ENCODE measurements at places on chromosomes 7 and 10. TPM values are rescaled to one million over a fixed set of nuclear protein-coding genes. Genes with fewer than 3 reads are reported as not detected.

The LIPK gene
- not detected for total RNA-seq

The TET1 gene
- total RNA-seq: 17.4 TPM

The UNCX gene
- total RNA-seq: 1.9 TPM

GRCh38 chr10:26721561-26721960, 24.1 kb downstream of the PDSS1 start:
- DNase-seq: no peak
- no peak overlapping the region for H3K27ac ChIP-seq
- H3K36me3 ChIP-seq: peaks cover 74% of the 10 kb centered on the region
- H3K27me3 ChIP-seq: no peaks in the 10 kb centered on the region
- H3K4me1 ChIP-seq: no peaks in the 10 kb centered on the region

DNA sequence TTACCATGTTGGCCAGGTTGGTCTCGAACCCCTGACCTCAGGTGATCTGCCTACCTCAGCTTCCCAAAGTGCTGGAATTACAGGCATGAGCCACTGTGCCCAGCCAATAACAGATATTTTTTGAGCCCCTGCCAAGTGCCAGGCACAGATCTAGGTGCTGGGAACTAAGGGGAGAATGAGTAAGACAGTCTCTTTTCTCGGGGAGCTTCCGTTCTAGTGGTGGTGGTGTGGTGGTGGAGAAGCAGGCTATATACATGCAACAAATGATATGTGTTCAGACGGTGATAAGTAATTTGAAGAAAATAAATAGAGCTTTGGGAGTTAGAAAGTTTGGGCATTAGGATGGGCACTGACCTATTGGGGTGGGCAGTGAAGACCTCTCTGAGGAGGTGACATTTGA, 76.7 kb upstream of the VKORC1L1 start:
- no peak overlapping the region for H3K27ac ChIP-seq
- H3K4me3 ChIP-seq: no peak overlapping the region
- no peaks in the 10 kb centered on the region for H3K27me3 ChIP-seq
- peaks cover 10% of the 10 kb centered on the region for H3K4me1 ChIP-seq
- no peaks in the 10 kb centered on the region for H3K36me3 ChIP-seq

DNA sequence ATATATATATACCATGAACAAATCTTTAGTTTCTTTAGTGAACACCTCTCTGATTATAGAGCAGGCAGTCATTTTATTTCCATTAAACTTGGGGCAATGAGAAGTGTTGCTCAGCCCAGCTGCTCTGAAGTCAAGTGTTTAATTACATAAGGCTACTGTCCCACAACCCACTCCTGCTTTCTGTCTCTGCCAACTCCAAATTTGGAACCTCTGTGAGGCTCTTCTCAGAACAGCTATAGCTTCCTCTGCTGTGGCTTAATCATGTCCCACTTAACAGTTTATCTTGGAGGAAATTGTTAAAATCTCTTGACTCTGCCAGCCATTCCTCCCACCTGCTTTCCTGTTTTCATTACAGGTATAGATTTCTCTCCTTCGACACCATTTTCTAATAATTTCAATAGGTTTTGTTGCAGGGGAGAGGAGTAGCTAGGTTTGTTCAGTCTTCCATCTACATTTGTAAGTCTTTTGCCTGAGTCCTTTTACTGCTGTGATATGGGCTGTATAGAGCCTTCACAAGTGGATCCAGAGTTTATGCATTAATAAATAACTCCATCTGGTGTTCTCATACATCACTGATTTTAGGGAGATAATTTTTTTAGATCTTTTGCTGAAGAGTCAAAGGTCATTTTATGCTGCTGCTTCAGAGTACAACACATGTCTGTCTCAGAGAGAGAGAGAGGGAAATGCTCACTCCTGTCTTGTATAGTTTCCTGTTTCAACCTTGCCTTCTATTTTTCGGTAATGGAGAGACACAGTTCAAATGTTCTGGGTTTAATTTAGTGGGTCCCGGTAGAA, 170.4 kb downstream of the WNT2 start:
- no peaks in the 10 kb centered on the region for H3K36me3 ChIP-seq
- H3K4me3 ChIP-seq: no peak overlapping the region
- no peaks in the 10 kb centered on the region for H3K4me1 ChIP-seq
- no peaks in the 10 kb centered on the region for H3K27me3 ChIP-seq
- H3K27ac ChIP-seq: no peak overlapping the region

All from A673 (cell line).